Left lung (tissue), 14 donors: ENCODE measurements at places on chromosomes 2 and 18. TPM values are rescaled to one million over a fixed set of nuclear protein-coding genes. Genes with fewer than 3 reads are reported as not detected.
A peak's percentile ranks its signal among the peaks of the same experiment; 100 is the strongest.

- no peak for DNase-seq
These were observed 38.9 kb upstream of the LDLRAD4 start for GRCh38 chr18:13179566-13180113.

DNA sequence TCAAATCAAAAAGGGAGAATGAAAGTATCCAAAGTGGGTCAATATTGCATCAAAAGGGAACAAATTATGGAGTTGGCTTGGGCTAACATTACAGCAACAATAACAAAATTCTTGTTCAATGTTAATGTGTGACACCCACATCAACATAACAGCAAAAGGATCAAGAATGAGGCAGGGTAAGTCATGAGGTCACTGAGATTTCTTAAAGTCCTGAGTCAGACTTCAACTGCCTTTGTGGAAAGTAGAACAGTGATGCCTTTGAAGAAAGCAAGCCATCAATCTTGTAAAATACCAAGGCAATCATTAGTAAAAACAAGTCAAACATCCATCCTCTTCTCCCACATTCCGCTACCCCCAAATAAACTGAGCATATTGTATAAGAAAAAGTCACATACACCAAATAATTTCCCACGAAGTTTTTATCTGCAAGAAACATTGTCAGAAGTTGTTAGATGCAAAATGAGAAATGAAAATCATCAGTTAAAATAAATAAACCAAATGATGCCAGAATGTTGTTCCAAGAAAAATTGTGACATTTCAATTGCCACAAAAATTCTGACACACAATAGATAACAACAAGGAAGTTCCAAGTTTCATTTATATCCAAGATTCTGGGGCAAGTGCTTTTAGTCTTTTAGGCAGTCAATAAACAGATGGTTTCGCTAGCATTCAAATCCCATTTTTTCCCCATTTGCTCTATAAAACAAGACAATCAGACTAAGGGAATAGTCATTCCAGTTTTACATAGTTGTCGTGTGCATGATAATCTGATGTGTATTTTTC is 216.1 kb upstream of the SETBP1 start:
- DNase-seq = no peak

- DNase-seq = no peak
These were observed 143.9 kb downstream of the CTIF start for GRCh38 chr18:48682768-48683167.

- no peak for DNase-seq
These were observed 11.1 kb downstream of the AMMECR1L start for GRCh38 chr2:127874378-127875269.

GRCh38 chr2:156445296-156446220 is 9.4 kb downstream of the GPD2 start:
- no peak for DNase-seq

- peak; percentile 14 for DNase-seq
These were observed 151.7 kb upstream of the ITGA4 start for GRCh38 chr2:181305301-181306123.

DNA sequence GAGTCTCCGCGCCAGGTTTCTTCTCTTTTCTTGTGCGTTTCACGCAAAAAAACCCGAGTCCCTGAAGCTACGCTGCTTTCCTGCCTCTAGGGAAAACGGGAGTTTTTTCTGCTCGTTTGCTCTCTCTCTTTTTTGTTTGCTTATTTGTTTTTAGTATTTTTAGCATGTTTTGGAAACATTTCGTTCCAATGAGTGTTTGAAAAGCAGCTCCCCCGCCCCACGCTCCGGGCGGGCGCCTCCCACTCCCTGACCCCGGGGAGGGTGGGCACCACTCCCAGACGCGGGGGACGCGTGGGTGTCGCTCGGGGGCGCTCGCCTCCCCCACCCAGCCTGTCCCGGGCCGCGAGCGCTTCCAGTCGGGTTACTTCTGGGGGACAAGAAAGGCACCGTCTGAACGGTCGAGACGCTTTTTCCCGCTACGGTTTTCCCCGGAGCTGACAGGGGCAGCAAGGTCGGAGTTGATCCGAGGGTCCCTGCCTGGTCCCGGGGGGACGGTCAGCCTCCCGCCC is 446 bp upstream of the EFHD1 start:
- DNase-seq = peak; percentile 34

Gene TOGARAM2
- polyA plus RNA-seq = 4.6 TPM

Gene CD207
- not detected for polyA plus RNA-seq
